AG04450 (cell line): ENCODE measurements at places on chromosomes 3 and 15. TPM values are rescaled to one million over a fixed set of nuclear protein-coding genes. Genes with fewer than 3 reads are reported as not detected.

GRCh38 chr3:184373422-184373821 is 4.6 kb downstream of the THPO start:
- no peak for DNase-seq

DNA sequence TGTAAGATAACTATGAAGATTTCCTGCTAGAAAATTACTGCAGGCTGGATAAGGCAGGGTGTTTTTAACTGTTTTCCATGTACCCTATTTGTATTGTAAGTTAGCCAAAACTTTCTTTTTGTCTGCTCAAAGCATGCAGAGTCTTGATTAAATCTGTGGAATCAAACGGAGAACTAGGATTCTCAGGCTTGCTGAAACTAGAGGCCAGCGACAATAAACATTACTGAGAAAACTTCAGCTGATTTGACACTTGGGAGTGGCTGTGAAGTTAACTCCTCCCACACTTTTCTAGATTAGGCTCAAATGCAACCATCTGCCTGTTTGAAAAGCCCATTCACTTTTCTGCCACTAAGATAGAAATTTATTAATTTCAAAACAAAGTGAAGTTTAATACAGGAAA is 153.2 kb upstream of the FRMD4B start:
- no peak for DNase-seq

Gene THSD4
- polyA plus RNA-seq, result 45.8 and 57.2 TPM in 2 replicates

GRCh38 chr15:61545763-61546162 is 316.7 kb upstream of the RORA start:
- no peak for DNase-seq

DNA sequence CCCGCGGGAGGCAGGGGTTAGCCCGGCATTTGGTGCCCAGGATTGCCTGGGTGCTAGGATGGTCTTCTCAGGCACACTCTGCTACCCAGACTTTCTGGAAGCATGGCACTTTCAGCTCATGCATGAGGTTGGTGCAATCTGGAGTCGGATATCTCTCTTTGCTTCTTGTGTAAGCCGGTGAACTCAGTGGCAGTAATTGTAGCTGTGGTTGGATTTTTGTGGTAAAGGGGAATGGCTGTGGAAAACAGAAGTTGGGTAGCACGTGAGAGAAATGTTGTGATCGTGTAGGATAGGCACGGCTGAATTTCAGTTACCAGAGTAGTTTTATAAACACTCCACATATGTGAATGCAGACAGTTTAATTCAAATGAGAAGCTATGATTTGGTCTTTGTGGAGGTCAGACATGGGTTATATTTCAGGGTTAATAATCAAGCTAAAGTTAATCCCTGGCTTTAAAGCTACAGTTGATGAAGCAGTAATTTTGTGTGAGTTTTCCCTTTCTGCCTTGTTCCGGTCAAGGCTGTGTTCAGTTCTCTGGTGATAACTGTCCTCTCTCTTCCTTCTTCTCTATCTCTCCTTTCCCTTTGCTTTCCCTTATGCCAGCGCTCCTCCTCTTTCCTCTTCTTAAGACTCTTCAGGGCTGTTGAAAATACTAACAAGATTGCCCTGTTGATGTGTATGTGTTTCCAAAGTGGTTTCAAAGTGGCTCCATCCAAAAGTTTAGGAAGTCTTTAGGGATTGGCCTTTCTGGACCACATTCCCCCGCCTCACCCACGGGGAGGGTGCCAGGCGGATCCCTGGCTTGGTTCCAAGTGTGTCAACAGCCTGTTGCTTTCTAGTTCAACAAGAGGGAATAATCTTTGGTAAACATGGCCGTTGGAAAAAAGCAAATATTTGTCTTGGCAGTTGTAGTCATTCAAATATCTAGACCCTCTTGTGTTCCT is 404.6 kb upstream of the C2CD4B start:
- peak; percentile 91 for DNase-seq

Gene CLRN1
- not detected in 2 replicates for polyA plus RNA-seq

DNA sequence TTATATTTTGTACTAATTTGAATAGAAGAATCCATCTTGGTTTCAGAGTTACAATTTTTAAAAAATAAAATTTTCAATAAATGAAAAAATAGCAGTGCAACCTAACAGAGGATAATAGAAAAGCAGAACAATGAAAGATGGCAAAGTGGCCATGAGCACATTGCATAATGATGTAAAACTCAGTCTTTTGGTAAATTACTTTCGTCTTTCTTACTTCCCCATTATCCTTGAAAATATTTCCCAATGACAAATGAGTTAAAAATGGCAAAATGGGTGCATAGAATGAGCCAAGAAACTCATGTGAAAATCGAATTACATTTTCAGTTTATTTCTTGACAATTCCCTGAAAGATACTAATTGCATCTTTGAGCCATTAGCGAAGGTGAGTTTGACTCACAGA is 236.4 kb downstream of the CDIN1 start:
- DNase-seq, result no peak

DNA sequence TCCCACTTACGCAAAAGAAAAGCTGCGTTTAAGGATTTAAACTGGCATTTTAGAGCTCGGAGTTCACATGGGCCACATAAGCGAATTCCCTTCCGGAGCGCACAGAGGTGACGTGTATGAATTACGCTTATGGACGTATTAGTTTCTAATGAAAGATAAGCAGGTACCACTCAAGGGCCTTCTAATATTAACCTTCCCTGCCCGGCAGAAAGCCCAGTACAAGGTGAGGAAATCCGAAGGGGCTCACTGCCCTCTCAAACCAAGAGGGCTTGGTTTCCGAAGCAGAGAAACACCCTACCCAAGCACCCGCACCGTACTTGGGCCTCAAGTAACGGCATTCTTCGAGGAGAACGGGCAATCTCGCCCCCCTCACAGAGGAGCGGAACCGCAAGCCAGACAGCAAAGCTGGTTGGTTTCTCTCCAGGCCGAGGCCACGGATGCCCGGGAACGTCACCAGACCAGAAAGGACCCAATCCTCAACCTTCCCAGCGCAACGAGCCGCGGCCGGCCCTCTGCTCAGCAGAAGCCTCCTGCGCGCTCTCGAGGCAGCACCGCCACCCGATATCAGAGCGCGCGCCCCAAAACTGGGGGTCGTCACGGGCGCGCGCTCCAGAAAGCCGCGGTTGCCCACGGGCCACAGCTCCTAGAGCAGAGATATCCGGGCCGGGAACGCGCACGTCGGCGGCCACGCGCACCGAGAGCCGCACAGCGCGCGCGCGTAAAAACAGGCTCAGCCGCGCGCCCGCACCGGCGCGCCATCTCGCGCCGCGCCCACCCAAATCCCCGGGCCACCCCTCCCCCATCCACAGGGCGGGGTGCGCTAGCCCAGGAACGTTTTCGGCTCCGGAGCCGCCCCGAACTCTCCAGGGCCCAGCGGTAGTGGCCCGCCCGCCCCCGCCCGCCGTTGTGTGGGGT is 676 bp downstream of the QRICH1 start:
- peak; percentile 50 for DNase-seq

Gene ANKUB1
- polyA plus RNA-seq, result not detected in 2 replicates

GRCh38 chr3:141388823-141389621 is 20.7 kb downstream of the ZBTB38 start:
- no peak for DNase-seq

Gene PLCD1
- polyA plus RNA-seq, result 14.4 and 17.0 TPM in 2 replicates

GRCh38 chr3:46604127-46604526 is 8.2 kb upstream of the FAM240A start:
- no peak for DNase-seq

GRCh38 chr3:194972641-194973040 is 287.0 kb downstream of the FAM43A start:
- no peak for DNase-seq

GRCh38 chr3:136151219-136151618 is 44.9 kb downstream of the MSL2 start:
- no peak for DNase-seq

DNA sequence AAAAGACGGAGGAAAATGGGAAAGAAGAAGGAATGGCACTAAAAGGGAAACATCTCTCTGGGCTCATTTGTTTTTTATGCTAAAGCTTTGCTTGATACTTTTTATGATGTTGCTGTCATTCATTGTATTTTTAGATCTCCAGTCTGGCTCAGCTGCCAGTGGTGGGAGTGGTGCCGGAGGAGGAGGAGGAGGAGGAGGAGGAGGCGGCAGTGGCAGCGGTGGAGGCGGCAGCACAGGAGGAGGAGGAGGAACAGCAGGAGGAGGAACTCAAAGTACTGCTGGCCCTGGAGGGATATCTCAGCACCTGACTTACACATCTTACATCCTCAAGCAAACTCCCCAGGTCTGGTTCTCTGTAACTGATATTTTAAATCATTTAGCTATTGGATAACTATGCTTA is 49.6 kb downstream of the MAP6D1 start:
- DNase-seq, result no peak

GRCh38 chr15:98124581-98124980 is 164.1 kb downstream of the ARRDC4 start:
- DNase-seq, result no peak

GRCh38 chr15:51846463-51847230 is 17.2 kb downstream of the TMOD3 start:
- no peak for DNase-seq

DNA sequence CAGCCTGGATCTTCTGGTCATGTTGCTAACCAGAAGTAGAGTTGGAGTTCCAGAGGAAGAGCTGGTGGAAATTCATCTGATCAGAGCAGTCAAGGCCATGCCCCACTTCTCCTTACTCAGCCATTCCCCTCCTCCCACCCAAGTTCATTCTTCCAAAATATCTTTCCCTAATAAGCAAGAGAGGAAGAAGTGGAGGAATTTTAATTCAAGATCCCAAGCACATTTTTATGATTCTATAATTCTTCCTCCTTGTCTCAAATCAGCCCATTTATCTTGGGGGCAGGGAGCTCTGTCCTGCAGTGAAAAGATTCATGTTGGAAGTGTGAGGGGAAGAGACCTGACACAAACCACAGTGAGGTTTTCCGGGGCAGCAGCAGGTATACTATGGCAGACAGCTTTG is 85.0 kb upstream of the GALNT15 start:
- DNase-seq, result no peak

Gene CACNA1D
- polyA plus RNA-seq, result 0.06 and 0.07 TPM in 2 replicates

Gene TM6SF1
- 11.5 and 15.1 TPM in 2 replicates for polyA plus RNA-seq

- no peak for DNase-seq
These were observed 49.7 kb upstream of the BOC start for GRCh38 chr3:113161661-113162060.

Gene ALDH1A2
- 0.68 and 0.77 TPM in 2 replicates for polyA plus RNA-seq

Gene LIPC
- 0.81 and 0.82 TPM in 2 replicates for polyA plus RNA-seq

GRCh38 chr15:60854858-60855564 is 374.1 kb downstream of the RORA start:
- DNase-seq, result no peak

Gene CIDEC
- not detected in 2 replicates for polyA plus RNA-seq

DNA sequence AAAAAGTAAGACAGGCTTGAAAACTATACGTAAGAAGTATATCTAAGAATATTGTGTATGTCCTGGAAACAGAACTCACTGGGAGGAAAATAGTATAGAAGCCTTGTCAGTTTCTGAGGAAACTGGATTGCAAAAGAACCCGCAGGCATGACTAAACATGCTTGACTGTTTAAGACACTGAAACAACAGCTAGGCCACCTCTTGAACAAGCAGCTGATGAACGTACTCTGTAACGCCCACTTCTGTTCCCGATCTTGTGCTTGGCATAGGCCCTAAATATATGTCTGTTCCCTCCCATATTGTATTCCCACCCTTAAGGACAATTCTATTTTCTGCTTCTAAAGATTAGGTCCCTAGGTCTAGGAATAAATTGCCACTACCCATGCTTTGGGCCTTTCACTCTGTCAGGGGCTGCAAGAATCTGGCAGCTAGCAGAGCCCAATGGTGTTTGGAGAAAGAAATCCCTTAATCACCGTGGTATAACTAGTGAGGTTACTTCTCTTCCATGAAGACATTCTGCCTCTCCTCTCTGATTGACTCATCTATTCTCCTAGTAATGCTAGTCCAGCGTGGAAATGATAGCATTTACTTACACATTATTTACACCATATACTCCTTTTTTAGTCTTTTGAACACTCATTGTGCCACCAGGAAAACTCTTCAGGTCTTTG is 46.2 kb downstream of the CD200 start:
- DNase-seq, result peak; percentile 75

Gene IL12A
- 2.3 and 3.6 TPM in 2 replicates for polyA plus RNA-seq

- no peak for DNase-seq
These were observed 136.6 kb upstream of the PTX3 start for GRCh38 chr3:157300094-157300493.

DNA sequence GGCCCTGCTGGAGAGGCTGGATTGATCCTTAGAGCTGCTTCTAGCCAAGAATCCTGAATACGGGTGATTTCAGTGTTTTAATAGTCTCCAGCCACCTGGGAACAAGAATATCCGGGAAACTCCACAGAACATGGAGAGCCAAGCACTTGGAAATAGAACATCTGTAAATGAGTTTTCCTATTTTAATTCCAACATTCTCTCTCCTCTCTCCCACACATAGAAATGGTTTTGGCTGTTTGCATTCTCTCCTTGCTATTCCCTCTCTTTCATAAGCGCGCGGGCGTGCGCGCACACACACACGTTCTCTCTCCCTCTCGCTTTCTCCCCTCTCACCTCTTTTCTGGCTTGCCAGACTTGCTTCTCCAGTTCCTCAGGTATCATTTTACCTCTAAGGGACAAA is 50.6 kb downstream of the GADL1 start:
- DNase-seq, result no peak

DNA sequence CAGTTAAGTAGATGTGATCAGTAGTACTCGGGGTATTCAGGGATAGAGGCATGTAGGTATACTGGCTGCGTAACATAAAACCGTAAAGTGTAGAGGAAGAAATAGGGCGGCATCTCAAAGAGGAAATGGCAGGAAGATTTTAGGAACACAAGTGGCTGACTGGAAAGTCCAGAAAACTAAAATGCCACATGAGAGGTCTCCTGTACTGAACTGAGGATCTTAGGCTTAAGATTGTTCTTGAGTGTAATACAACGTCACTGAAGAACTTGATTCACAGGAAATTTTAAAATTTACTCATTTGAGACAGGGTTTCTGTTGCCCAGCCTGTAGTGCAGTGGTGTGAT is 2.3 kb upstream of the LMLN start:
- DNase-seq, result no peak

- DNase-seq, result no peak
These were observed 144.0 kb downstream of the GREM1 start for GRCh38 chr15:32861761-32862160.

DNA sequence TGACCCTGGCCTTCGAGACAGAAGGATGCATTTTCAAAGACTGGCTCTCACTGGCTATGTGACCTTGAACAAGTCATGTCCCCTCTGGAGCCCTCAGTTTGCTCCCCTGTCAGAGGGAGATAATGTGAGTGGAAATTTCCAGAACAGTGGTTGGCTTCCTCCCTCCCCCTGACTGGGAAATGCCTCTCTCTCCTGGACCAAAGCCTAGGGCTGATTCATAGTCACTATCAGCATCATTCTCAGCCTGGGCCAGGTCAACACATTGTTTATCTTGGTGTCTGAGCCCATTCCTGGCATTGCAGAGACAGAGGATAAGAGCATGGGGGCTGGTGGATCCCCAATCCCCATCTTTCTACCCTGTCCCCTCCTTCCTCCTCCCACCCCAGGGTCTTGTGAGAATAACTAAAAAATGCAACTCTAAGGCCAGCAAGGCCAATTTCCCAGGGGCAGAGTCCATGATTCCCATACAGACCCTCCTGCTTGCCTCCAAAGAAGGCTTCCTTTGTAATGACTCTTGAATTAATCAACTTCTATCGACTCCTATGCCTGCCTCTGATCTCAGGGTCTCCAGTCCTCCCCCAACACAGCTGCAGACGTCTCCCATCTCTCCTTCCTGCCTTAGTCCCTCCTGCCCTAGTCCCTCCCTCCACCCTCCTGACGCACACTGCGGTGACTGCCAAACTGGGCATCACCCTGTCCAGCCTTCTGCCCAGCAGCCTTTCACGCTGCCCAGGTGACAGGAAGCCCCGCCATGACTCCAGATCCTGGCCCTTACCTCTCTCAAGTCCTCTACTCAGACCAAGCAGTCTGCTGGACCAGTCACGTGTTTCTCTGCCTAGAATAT is 35.4 kb upstream of the CORO2B start:
- DNase-seq, result peak; percentile 80

Gene CERS3
- polyA plus RNA-seq, result not detected in 2 replicates

Gene ISLR
- 2.3 and 3.0 TPM in 2 replicates for polyA plus RNA-seq

Gene DVL3
- 29.7 and 37.8 TPM in 2 replicates for polyA plus RNA-seq
